ENCODE measurements at places on chromosomes 4 and X. TPM values are rescaled to one million over a fixed set of nuclear protein-coding genes. Genes with fewer than 3 reads are reported as not detected.
A peak's percentile ranks its signal among the peaks of the same experiment; 100 is the strongest.

DNA sequence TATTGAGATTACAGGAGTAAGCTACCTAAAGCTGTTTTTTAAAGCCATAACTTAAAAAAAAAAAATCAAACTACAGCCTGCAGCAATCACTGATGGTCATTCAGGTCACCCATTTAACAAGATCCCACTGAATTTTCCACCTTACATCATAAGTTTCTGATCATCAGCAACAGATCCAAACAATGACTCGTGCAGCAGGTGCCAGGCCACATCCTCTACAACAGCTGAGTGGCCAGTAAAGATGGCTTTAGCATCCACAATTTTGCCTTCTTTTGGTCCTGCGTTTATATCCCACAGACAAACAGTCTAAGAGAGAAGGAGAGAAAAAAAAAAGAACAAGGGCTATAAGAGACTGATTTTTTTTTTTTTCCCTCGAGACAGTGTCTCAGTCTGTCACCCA lies 16.6 kb downstream of the RBBP7 start:
- no peak overlapping the region for H3K27ac ChIP-seq
- H3K27me3 ChIP-seq, result peaks cover 32% of the 10 kb centered on the region
- no peaks in the 10 kb centered on the region for H3K4me1 ChIP-seq
- no peak overlapping the region for H3K4me3 ChIP-seq
- no peak for DNase-seq
- H3K36me3 ChIP-seq, result peaks cover 3% of the 10 kb centered on the region

DNA sequence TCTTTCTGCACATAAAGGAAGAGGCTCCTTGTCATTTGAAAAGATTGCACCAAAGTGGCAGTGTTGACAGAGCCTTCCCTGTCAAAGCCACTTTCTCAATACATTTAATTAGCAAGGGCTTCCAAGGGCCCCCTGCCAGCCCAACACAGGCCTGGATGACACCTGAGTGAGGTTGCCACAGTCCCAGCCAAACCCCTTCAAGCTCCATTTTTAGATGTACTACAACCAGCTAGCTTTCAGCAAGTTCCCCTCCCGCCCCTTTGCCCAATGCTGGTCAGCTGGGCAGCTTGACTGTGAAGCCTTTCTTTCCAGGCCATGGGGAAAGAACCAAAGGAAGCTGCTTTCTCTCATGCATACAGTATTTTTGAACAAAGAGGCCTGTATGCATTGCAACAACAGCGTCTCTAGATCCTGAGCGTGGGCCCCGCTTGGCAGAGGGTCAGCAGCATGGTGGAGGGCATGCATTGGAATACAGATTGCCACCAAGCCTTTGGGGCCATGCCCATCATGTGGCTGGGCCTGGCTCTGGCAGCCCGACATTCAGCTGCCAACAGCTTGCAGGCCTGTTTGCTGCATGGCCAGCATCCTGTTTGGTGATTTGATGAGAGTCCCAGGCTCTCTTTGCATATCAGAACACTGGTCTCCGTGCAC lies 261.1 kb upstream of the GATB start:
- no peak overlapping the region for H3K4me3 ChIP-seq
- DNase-seq, result peak; percentile 83
- H3K27me3 ChIP-seq, result peaks cover 8% of the 10 kb centered on the region
- peak overlapping the region; percentile 90 for H3K27ac ChIP-seq
- no peaks in the 10 kb centered on the region for H3K36me3 ChIP-seq

- H3K36me3 ChIP-seq, result no peaks in the 10 kb centered on the region
- no peak overlapping the region for H3K27ac ChIP-seq
- H3K27me3 ChIP-seq, result no peaks in the 10 kb centered on the region
- no peak for DNase-seq
- no peaks in the 10 kb centered on the region for H3K4me1 ChIP-seq
- no peak overlapping the region for H3K4me3 ChIP-seq
These were observed 1142.2 kb downstream of the C4orf33 start for GRCh38 chr4:130238121-130238520.

DNA sequence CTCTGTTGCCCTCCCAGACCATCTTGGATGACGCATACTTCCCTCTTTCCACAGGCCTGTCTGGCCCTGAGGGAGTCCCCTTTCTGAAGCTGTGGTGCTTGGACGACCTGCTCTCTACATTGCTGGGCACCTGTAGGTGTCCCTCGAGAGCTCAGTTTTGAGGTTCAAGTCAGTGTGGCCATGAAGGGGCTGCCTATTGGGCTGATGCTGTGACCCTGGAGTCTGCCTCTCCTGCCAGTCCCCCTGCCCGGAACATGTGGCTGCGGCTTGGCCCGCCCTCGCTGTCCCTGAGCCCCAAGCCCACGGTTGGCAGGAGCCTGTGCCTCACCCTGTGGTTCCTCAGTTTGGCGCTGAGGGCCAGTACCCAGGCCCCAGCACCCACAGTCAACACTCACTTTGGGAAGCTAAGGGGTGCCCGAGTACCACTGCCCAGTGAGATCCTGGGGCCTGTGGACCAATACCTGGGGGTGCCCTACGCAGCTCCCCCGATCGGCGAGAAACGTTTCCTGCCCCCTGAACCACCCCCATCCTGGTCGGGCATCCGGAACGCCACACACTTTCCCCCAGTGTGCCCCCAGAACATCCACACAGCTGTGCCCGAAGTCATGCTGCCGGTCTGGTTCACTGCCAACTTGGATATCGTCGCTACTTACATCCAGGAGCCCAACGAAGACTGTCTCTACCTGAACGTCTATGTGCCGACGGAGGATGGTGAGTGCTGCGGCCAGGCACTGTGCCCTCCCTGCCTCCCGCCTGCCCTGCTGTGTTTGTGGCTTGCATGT lies 3.0 kb downstream of the NLGN3 start:
- H3K27me3 ChIP-seq, result no peaks in the 10 kb centered on the region
- peak overlapping the region; percentile 71 for H3K4me3 ChIP-seq
- DNase-seq, result peak; percentile 21

GRCh38 chrX:10929747-10930146 lies 181.4 kb upstream of the HCCS start:
- no peak overlapping the region for H3K27ac ChIP-seq
- H3K36me3 ChIP-seq, result no peaks in the 10 kb centered on the region
- DNase-seq, result no peak
- no peak overlapping the region for H3K4me3 ChIP-seq

Gene MMRN1
- 35.9 TPM for total RNA-seq

GRCh38 chrX:69388526-69388925 lies 115.6 kb upstream of the NALF2 start:
- no peaks in the 10 kb centered on the region for H3K36me3 ChIP-seq
- no peak for DNase-seq
- H3K4me1 ChIP-seq, result peaks cover 16% of the 10 kb centered on the region
- peaks cover 8% of the 10 kb centered on the region for H3K27me3 ChIP-seq

Gene MND1
- 8.6 TPM for total RNA-seq

Measured in spinal cord (tissue), 10 donors.